GOT3 (cell line): ENCODE measurements at places on chromosomes 11 and 22.

GRCh38 chr11:109993786-109994185 is 99.4 kb upstream of the ZC3H12C start:
- no peak for DNase-seq

- DNase-seq = no peak
These were observed 14.8 kb upstream of the CARD10 start for GRCh38 chr22:37533995-37534394.

- DNase-seq = no peak
These were observed 856.2 kb upstream of the CCDC90B start for GRCh38 chr11:84142411-84142810.

DNA sequence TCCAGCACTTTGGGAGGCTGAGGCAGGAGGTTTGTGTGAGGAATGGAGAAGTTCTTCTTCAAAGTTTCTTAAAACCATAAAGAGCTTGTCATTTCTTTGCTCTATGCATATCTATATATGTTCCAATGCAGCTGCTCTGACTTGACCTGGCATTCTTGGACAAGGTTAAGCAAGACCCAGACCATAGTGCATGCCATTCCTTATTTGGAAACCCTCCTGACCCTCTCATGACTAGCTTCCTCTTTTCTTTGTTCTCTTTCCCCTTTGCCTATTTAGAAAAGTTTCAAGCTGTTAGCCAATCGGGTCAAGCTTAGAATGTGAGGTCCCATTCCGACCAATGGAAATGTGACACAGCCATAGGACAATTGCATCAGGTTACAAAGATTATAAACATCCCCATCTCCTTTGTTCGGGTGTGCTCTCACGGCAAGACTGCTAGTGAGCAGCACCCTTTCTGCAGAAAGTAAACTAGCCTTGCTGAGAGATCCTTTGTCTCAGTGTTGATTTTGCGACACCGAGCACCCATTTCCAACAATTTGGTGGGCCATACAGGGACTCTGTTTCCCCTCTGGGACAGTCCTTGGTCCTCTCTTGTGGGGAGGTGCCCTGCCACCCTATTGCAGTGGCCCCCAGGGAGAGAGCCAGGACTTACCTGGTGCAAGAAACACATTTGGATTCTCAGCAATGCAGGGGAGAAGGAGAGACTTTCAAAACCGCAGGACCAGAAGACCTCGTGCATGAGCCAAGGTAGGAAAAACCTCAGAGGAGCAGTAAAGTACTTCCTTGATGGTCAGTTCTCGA is 39.9 kb upstream of the ANO1 start:
- no peak for DNase-seq

- DNase-seq = no peak
These were observed 53.6 kb upstream of the INCENP start for GRCh38 chr11:62069986-62070919.

DNA sequence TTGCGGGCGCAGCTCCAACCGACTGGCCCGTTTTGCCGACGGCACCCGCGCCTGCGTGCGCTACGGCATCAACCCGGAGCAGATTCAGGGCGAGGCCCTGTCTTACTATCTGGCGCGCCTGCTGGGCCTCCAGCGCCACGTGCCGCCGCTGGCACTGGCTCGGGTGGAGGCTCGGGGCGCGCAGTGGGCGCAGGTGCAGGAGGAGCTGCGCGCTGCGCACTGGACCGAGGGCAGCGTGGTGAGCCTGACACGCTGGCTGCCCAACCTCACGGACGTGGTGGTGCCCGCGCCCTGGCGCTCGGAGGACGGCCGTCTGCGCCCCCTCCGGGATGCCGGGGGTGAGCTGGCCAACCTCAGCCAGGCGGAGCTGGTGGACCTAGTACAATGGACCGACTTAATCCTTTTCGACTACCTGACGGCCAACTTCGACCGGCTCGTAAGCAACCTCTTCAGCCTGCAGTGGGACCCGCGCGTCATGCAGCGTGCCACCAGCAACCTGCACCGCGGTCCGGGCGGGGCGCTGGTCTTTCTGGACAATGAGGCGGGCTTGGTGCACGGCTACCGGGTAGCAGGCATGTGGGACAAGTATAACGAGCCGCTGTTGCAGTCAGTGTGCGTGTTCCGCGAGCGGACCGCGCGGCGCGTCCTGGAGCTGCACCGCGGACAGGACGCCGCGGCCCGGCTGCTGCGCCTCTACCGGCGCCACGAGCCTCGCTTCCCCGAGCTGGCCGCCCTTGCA is 1.0 kb downstream of the FJX1 start:
- no peak for DNase-seq

DNA sequence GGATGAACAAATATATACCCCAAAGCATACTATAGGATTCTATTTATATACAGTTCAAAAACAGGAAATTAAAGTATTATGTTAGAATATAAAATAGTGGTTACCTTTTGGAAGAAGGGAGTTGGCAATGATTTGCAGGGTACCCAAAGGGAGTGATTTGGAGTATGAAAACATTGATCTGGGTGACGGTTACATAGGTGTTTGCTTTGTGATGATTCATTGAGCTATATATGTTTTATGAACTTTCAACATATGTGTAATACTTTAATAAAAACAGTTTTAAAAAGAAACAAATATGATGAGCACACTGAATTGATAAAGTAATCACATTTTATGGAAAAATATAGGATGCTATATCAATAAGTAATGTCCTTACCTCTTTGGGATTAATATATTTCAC is 36.0 kb downstream of the C11orf65 start:
- DNase-seq = no peak

GRCh38 chr22:40083794-40084193 is 89.0 kb downstream of the FAM83F start:
- no peak for DNase-seq

- no peak for DNase-seq
These were observed 205.6 kb downstream of the MAML2 start for GRCh38 chr11:96137373-96137772.

GRCh38 chr11:107203656-107204055 is 185.4 kb upstream of the GUCY1A2 start:
- DNase-seq = no peak

DNA sequence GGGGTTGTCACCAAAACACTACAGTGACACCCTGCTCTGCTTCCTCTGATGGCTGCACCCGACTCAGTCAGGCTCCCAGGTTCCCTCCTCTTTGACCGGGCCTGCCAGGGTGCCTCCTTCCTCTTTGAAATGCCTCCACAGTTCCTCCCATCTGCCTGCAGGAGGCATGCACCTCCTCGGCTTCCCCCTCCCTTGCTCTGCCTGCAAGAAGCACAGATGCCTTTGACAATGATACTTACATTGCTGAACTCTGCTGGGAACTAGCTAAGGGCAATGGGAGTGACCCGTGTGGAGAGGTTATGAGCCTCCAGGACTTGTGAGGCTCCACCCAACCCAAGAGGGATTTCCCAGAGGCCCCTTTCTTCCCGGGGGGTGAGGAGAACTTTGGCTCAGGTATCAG is 674.1 kb downstream of the OPCML start:
- no peak for DNase-seq

- DNase-seq = no peak
These were observed 11.9 kb upstream of the TCF20 start for GRCh38 chr22:42282252-42282942.

GRCh38 chr11:59615120-59615636 is 396 bp downstream of the OSBP start:
- DNase-seq = no peak

DNA sequence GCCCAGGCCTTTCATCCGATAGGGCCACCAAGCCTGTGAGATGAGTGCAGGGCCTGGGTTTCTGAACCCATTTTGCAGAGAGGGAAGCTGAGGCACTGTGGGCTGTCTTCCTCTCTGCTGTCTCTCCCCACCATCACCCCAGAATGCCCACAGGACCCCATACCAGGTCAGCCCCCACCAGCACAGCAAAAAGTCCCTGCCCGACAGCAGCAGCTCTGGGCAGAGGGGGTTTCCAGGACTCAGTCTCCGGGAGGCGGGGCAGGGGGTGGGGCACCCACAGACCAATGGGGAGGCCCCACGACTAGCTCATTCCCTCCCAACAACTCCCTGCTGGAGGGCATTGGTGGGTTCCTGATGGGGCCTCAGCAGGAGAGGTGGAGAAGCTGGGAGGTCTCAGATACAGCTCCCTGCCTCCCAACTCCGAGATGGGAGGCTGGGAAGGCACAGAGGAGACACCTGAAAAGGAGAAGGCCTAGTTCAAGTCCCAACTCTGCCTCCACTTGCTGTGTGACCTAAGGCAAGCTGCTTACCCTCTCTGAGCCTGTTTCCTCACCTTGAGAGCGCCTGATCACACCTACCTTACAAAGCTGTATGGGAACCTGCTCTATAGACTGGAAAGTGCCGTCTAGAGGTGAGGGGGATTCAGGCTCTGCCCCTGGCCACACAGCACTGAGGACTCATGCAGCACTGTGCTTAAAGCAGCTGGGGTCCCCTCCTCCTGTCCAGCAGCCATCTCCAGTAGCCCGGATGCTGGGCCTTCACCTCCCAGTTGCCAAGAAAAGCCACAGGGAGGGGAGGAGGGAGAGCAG is 3.5 kb downstream of the CBX7 start:
- no peak for DNase-seq

DNA sequence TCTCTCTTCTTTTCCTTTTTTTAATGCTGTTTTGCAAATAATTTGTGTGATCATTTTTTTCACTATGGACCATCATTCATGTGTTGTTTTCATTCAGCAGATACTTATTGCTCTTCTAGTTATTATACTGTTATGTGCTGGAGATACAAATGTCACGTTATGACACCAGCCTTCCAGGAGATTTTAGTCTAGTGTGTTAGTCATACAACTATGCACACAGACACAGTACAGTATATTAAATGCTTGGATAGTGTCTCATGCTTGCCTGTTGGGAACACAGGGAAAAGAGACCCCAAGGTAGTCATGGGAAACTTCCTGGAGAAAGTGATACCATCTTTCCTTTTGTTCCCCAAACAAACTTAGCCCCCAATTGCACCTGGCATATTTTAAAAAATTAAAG is 116.1 kb downstream of the UVRAG start:
- no peak for DNase-seq

DNA sequence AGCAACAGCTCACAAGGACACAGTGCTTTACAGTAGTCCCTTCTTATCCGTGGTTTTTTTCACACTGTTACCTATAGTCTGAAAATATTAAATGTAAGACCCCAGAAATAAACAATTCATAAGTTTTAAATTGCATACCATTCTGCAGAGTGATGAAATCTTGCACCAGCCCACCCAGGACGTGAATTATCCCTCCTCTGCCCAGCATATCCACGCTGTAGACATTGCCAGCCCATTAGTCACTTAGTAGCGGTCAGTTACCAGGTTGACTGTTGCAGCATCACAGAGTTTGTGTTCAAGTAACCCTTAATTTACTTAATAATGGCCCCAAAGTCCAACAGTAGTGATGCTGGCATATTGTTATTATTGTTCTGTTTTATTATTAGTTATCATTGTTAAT is 3.6 kb downstream of the CLTCL1 start:
- no peak for DNase-seq

- no peak for DNase-seq
These were observed 17.4 kb downstream of the SGSM3 start for GRCh38 chr22:40387746-40388145.

DNA sequence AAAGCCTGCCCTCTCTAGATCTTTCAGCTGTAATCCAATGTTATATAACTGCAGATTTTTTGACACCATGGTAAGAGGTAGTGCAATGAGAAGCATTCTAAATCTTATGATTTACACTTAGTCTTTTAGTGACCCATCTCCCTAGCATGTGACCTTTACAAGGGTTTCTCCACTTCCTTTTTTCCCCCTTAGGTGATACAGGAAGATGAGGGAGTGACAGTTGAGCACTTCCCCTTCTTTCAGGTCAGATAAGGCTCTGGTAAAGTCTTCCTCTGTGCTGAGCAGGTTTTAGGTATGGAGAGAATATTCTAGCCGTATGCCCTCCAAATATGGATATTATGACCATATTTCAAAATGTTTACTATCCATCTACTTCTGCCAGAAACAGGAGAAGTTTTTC is 753.6 kb downstream of the JRKL start:
- DNase-seq = no peak

- no peak for DNase-seq
These were observed 12.3 kb downstream of the RELT start for GRCh38 chr11:73388265-73389133.

- no peak for DNase-seq
These were observed 6.3 kb upstream of the IGLL5 start for GRCh38 chr22:22881116-22882000.

GRCh38 chr22:42926768-42927167 is 69.7 kb upstream of the ARFGAP3 start:
- DNase-seq = no peak

DNA sequence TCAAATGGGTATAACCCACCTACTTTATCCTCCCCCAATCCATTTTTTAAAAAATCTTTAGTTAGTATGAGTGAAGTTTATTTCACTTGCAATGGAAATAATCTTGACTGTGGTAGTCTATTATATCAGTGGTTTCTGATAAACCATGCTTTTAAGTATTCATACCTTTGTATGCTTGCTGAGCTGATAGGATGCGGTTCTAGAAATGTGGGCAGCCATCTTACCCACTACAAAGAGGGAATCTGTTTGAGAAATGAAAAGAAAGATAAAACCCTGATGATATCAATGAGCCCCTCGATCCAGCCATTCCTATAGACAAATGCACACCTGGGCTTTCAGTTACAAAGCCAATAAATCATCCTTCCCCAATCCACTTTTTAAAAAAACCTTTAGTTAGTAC is 13.8 kb upstream of the PVALB start:
- no peak for DNase-seq

DNA sequence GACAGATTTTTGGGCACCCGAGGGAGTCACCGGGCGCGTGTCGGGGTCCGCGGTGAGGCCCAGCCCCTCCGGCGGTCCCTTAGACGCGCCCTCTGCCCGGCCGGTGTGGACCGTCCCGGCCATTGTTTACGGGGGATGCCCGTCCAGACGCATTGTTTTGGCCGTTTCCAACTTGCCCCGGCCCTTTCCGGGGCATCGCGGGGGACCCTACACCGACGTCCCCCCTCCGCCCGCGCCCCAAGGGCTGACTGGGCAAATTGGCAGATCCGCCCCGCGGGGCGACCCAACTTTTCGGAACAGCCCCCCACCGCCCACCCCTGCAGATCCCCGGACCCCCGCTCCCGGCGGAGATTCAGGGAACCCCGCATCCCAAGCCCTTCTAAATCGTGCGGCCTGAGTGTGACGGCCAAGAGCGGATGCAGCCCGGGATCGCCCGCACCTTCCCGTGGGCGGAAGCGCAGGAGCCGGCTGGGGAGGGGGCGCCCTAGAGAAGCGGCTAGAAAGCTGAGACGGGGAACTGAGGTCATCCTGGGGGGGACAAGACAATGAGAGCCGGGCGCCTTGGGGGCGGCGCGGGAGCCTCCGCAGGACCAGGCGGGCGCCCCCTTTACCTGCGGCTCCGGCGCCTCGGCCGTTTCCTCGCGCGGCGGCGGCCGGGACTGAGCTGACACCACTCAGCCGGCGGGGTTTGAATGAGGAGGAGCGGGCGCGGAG is 17.1 kb upstream of the CCT8L2 start:
- no peak for DNase-seq
